Activated T-helper 1 cell treated with anti-CD3 and anti-CD28 coated beads, Interleukin-12 subunit alpha, Interleukin-12 subunit beta, Interleukin-2, Interleukin-4 antibody, amounts not matched to agents 30 ng/mL and 10 ng/mL and 1 ng/mL, durations not matched to agents 14 hours and 24 hours and 36 hours (primary cell): ENCODE measurements at places on chromosomes 5 and 9. TPM values are rescaled to one million over a fixed set of nuclear protein-coding genes. Genes with fewer than 3 reads are reported as not detected.

- no peaks in the 10 kb centered on the region for H3K27me3 ChIP-seq
- H3K27ac ChIP-seq: no peak overlapping the region
- no peaks in the 10 kb centered on the region for H3K36me3 ChIP-seq
Measured at GRCh38 chr5:51632793-51633192, 249.5 kb downstream of the ISL1 start.

DNA sequence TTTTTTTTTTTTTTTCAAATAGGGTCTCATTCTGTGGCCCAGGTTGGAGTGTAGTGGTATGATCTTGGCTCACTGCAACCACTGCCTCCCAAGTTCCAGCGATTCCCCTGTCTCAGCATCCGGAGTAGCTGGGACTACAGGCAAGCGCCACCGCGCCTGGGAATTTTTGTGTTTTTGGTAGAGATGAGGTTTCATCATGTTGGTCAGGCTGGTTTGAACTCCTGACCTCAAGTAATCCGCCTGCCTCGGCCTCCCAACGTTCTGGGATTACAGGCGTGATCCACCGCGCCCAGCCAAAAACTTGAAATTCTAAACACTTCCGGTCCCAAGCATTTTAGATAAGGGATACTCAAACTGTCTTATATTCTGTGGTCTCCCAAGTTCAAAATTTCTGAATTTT is 718.9 kb upstream of the MEF2C start:
- H3K4me1 ChIP-seq: no peaks in the 10 kb centered on the region
- no peak for DNase-seq
- no peaks in the 10 kb centered on the region for H3K36me3 ChIP-seq
- H3K27ac ChIP-seq: no peak overlapping the region
- H3K27me3 ChIP-seq: no peaks in the 10 kb centered on the region
- H3K4me3 ChIP-seq: no peak overlapping the region

GRCh38 chr9:70962761-70963440 is 158.5 kb downstream of the TRPM3 start:
- H3K4me3 ChIP-seq: no peak overlapping the region
- no peaks in the 10 kb centered on the region for H3K4me1 ChIP-seq
- peaks cover 2% of the 10 kb centered on the region for H3K27me3 ChIP-seq
- H3K27ac ChIP-seq: no peak overlapping the region
- no peaks in the 10 kb centered on the region for H3K36me3 ChIP-seq

DNA sequence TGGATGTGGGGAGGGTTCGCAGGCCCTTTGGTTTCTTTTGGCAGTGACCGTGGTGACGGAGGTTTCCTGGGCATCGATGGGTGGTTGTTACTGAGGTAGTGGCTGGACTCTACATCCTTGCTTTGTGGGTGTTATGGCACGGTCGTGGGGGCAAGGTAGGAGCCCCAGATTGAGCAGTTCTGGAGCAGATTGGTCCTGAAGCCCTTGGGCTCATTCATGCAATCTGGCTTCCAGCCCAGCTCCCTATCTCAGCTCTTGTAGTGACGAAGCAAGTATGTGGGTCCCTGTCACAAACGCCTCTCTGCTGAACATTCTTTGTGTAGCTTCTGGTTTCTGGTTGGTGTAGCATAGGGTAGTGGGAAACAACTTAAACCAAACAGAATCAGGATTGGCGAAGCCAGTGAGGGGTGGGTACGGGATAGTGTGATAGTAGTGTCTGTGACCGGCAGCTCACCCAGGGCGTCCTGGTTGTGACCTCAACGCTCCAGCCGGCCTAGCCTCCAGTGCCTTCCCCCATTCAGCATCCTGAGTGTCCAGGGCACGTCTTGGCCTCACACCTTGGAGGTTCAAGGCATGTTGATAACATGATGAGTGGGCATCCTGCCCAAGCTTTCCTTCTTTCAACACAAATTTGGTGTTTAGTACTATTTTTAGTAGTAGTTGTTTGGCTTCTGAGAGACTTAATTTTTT is 2.9 kb downstream of the NDUFS6 start:
- peaks cover 55% of the 10 kb centered on the region for H3K36me3 ChIP-seq
- H3K27ac ChIP-seq: peak overlapping the region; percentile 13
- H3K4me3 ChIP-seq: peak overlapping the region; percentile 23
- peaks cover 46% of the 10 kb centered on the region for H3K4me1 ChIP-seq

GRCh38 chr9:124329206-124329792 is 71.5 kb downstream of the NEK6 start:
- no peak overlapping the region for H3K27ac ChIP-seq
- no peaks in the 10 kb centered on the region for H3K4me1 ChIP-seq
- no peaks in the 10 kb centered on the region for H3K36me3 ChIP-seq

NKD2 gene
- total RNA-seq: 2.9 and 3.2 TPM in 2 replicates

CDC20B gene
- not detected in 2 replicates for total RNA-seq

SPINK13 gene
- not detected in 2 replicates for total RNA-seq

EQTN gene
- total RNA-seq: not detected in 2 replicates
